ENCODE measurements at places on chromosomes 4 and X.

DNA sequence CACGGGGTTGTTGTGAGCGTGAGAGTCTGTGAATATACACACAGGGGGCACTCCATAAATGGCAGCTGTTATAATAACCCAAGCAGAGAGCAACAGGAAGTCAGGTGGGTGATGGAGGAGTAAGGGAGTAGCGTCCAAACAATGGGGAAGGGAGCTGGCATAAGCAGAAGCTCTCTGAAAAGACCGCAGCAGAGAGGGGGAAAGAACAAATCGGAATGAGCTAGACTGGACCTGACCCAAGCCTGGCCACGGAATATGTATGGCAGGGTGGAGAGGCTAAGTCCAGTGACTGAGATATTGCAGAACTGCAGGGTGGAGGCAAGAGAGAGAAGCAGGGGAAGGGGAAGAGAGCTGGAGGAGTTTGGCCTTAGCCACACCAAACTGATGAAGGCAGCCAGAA lies 6.5 kb upstream of the GJB1 start:
- DNase-seq = no peak

- no peak for DNase-seq
These were observed 33.9 kb downstream of the PAK3 start for GRCh38 chrX:111129921-111130320.

GRCh38 chrX:45230410-45230809 lies 29.7 kb upstream of the DIPK2B start:
- no peak for DNase-seq

- DNase-seq = no peak
These were observed 38.0 kb downstream of the KIT start for GRCh38 chr4:54695788-54696187.

DNA sequence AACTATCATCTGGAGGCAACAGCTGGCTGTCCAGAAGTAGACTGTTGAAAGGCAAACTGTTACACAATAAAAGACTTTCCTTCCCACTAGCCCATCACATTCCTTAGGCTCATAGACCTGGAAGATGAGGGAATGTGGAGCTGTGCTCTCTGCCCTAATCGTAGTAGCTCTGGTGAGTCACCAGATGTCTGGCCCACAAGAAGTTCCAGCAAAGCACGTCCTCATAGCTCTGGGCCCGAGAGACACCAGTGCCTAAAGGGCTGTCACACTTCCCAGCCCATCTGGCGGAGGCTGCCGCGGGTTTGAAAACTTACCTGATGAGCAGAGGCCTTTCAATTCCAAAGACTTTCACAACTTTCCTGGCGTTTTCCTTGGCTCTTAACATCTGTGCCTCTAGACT lies 81.7 kb upstream of the STOX2 start:
- peak; percentile 65 for DNase-seq

- DNase-seq = no peak
These were observed at the start of gene PF4V1 for GRCh38 chr4:73853246-73853704. TSS of gene PF4V1 (plus strand) at chr4:73853296. CDS start at chr4:73853363, 67 bp downstream.

DNA sequence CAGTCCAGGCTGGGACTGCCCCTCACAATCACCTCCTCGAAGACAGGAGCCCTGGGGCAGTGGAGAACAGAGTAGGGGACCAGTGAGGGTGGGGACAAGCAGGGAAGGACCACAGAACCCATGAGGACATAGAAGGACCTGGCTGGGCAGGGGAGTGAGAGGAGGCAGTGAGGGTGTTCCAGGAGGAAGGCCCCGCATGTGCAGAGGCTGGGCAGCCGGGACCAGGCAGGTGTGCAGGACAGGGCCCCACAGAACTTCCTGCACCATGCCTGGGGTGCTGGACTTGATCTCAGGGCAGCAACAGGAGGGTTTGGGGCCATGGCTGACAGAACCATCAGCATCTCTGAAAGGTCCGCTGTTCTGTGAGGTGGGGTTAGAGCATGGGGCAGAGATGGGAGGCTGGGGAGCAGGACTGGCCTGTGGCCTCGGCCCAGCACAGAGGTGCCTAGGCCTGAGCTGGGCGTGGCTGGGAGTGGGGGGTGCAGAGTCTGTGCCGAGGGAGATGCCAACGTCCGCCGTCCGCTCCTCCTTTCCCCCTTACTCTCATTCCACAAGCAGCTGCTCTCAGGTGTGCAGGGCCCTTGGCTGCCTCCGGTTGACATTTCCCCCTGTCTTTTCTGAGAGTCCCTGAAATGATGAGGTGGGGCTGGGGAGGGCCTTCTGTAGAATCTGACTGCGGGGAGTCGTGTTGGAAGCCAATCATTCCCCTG lies 40.8 kb downstream of the EVC start:
- no peak for DNase-seq

DNA sequence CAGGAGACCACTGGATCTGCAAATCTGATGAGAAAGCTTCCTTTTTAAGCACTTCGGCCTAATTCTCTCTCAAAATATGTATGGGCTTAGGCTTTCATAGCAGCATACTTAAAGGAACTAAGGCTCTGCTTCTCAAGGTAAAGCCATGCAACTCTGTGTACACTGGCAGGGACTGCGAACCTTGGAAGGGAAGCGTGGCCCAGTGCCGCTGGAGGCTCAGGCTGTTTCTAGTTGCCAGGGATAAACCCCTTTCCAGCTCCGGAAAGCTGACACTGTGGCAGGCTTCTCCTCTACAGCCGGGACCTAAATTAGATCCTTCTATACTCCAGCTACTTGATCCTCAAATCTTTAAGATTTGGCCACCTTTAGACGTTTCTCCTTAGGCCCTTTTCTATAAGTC lies 1091.3 kb upstream of the TENM3 start:
- DNase-seq = no peak

DNA sequence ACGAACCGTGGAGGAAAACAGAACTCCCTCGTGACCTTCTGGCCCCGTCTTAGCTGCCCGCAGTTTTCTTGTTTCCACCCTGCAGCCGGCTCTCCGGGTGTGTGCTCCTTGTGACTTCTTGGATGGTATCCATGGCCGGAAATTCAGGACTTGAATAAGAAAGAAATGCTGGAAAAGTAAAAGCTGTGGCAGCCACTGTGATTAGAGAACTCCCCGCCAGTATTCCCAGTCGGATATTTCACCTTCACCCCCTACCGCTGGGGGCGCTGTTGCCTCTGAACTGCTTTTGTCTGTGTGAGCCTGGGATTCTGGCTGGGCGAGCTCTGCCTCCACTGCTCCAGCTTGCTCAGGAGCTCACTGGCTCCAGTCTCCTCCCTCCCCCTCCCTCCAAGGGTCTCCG lies 41.5 kb upstream of the CYP4V2 start:
- DNase-seq = no peak

DNA sequence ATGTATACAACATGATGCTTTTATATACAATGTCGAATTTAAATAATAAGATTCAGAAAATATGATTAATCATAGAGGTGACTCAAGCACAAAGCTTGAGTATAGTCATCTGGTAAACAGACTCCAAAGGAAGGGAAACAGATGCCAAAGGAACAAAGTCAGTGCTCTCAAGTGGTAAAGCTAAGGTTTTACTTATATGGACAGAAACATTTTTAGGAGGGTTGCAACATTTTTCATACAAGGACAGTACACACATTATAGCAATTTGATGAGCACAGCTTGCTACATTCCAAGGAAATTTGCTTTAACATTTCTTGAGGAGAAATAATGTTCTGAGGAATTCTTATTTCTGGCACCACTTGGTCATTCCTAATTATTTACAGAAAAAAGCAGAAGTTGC lies 333.4 kb upstream of the AADAT start:
- DNase-seq = peak; percentile 1

- DNase-seq = no peak
These were observed 91.1 kb downstream of the FRYL start for GRCh38 chr4:48688953-48689352.

DNA sequence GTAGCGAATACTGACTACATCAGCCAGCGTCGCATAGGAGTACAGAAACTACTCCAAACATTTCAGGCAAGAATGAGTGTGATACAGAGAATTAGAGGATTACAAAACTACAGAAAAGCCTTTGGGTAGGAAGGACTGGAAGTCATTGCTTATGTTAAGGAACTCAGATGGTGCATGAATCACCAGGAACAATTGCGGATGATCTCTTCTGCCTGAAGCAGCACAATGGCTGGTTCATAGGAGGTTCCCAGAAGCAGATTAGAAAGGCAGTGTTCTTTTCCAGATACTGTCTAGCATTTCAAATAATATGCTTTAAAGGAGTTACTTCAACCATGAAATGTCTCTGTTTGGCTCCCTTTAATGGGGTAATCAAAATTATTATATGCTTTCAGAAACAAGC lies 42.5 kb upstream of the MAP9 start:
- no peak for DNase-seq

GRCh38 chr4:116736756-116737155 lies 348.6 kb downstream of the TRAM1L1 start:
- no peak for DNase-seq

GRCh38 chr4:36322921-36323354 lies 41.5 kb downstream of the DTHD1 start:
- DNase-seq = no peak

GRCh38 chr4:73988061-73988460 lies at the start of gene PPBP:
TSS of gene PPBP (minus strand) at chr4:73988190. CDS start at chr4:73988103, 87 bp downstream.
- DNase-seq = no peak

GRCh38 chr4:100294356-100294755 lies 104.1 kb upstream of the DDIT4L start:
- DNase-seq = no peak

- DNase-seq = no peak
These were observed 63.5 kb upstream of the PJA1 start for GRCh38 chrX:69228732-69229131.

DNA sequence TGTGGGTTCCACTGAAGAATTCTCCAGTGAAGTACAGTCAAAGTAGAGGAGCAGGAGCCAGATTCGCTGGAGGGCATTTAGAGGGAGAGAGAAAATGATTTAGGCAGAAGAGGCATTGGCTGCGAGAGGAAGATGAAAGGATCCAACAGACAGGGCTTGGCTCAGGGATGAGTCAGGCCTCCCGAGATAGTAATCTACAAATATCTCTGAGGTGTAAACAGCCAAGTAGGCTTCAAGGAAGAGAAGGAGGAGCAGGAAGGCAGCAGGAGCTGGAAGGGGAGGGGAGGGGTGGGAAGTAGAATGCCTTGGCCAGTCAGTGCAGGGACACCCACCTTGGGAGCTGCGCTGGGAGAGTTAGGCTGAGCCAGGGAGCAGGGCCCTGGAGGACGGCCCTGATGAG lies 55.5 kb downstream of the PJA1 start:
- peak; percentile 70 for DNase-seq

DNA sequence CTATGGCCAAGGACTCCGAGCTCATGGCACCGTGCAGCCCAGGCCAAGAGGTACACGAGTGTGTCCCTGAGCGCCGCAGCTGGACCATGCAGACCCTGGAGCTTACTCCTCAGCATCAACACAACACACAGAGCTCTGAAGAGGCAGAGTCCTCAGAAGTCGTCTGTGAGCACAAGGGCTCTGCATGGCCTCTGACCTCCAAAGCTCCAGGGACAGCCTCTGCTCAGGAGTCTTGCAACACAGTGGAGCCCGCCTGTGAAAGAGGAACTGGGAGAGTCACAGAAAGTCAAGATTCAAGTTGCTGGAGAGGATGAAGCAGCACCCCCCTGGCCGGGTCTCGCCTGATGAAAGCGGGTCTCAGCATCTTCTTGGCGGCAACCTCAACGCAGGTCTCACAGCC lies 2.9 kb downstream of the LRPAP1 start:
- no peak for DNase-seq

- peak; percentile 54 for DNase-seq
These were observed 30.2 kb downstream of the RBBP7 start for GRCh38 chrX:16839852-16840460.

GRCh38 chr4:85092943-85093342 lies 126.5 kb upstream of the WDFY3 start:
- DNase-seq = no peak

GRCh38 chrX:99266255-99266654 lies 1143.8 kb downstream of the PCDH19 start:
- DNase-seq = no peak

GRCh38 chr4:181618896-181619295 lies 624.3 kb upstream of the TENM3 start:
- DNase-seq = no peak

DNA sequence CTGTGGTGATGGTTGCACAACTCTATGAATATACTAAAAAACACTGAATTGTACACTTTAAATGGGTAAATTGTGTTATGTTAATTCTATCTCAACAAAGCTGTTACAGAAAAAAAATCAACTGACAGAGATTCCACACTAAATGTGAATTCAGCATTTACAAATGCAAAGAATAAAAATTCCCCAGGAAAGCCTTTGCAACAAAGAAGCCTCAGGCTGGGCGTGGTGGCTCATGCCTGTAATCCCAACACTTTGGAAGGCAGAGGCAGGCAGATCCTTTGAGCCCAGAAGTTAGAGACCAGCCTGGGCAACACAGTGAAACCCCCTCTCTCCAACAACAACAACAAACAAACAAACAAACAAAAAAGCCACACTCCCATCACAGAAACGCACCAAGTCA lies 8.9 kb downstream of the BCLAF3 start:
- DNase-seq = no peak

GRCh38 chrX:47960406-47960805 lies 43.4 kb downstream of the ZNF182 start:
- DNase-seq = no peak

DNA sequence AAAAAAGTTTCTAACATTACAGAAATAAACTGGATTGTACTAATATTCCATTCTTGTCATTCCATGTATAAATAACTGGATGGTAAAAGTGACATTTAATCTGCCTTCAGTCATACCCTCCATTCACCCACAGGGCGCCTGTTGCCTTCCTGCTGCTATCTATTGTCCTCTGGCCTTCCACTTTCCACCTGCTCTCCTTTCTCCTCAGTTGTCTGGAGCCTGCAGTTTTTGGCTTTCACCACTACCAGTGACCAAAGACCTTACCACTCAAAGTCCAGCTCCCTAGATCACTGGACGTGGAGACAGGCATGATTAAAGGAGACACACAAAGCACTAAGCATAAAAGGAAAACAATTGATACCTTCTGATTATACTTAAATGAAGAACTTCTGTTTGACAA lies 46.2 kb upstream of the NHS start:
- DNase-seq = no peak

GRCh38 chrX:149513825-149514428 lies 8.8 kb upstream of the IDS start:
- DNase-seq = no peak

DNA sequence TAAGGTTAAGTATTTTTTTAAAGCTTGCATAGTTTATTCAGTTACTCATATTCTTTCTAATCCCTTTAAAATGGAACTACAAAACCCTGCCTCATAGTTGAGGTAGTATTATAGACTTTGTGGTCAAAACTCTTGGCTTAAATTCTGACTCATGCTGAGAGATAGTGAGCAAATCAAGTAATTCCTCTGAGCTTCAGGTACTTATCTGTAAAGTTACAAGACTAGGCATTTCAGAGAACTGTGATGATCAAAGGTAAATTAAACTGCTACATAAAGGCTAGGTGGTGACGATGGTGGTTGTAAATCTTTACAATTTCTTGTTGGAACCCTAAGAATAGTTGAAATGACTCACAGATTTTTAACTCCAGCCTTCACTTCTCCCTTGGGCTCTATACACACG lies 3.2 kb upstream of the CLOCK start:
- peak; percentile 84 for DNase-seq

DNA sequence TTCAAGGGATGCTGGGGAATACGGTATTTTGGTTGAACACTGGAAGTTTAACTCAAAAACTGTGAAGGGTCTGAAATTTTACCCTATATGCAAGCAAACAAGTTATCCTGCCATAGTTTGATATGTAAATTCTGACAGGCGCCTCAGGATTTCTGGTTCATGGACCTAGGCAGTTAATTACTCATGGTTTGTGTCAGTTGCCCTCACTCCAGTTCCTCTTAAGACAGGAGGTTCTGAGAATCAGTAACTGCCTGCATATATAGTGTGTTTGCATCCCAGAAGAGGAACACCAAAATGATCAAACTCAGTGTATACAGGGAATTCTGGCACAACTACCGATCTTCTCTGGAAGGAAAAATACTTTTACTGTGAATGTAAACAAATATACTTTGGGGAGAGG lies 360.4 kb upstream of the NWD2 start:
- DNase-seq = no peak
